ENCODE measurements at places on chromosomes 1 and 21.

- DNase-seq = no peak
Observed at GRCh38 chr1:72485801-72486200, 203.5 kb upstream of the NEGR1 start.

- DNase-seq = no peak
Observed at GRCh38 chr1:201265756-201266155, 17.6 kb upstream of the PKP1 start.

- DNase-seq = no peak
Observed at GRCh38 chr1:169741666-169742394, 8.0 kb upstream of the SELE start.

GRCh38 chr1:156767879-156768604, 707 bp downstream of the PRCC start:
- no peak for DNase-seq

All from DMS79 treated with DMSO at 0.1 percent for 48 hours (cell line).